Left kidney (tissue), 8 donors: ENCODE measurements at places on chromosomes 13 and 19. TPM values are rescaled to one million over a fixed set of nuclear protein-coding genes. Genes with fewer than 3 reads are reported as not detected.
A peak's percentile ranks its signal among the peaks of the same experiment; 100 is the strongest.

GRCh38 chr19:5128251-5128935 is 159.5 kb downstream of the KDM4B start:
- DNase-seq: peak; percentile 64

GRCh38 chr13:20188667-20189553 is 3.8 kb downstream of the GJB2 start:
- no peak for DNase-seq

DNA sequence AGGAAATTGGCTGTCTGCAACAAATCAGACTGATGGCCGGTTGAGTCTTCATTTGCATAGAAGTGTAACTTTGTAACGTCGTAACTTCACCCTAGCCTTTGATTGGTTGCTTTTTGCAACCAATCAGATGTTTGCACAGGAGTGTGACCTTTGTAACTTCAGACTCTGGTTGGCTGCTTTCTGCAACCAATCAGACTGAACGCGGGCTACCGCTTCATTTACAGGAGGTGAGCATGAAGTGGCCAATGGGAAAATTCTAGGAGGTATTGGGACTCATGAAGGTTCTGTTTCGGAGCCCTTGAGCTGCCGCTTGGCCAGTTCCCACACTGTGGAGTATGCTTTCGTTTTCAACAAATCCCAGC is 441 bp upstream of the ZNF559 start:
- DNase-seq: peak; percentile 73

DNA sequence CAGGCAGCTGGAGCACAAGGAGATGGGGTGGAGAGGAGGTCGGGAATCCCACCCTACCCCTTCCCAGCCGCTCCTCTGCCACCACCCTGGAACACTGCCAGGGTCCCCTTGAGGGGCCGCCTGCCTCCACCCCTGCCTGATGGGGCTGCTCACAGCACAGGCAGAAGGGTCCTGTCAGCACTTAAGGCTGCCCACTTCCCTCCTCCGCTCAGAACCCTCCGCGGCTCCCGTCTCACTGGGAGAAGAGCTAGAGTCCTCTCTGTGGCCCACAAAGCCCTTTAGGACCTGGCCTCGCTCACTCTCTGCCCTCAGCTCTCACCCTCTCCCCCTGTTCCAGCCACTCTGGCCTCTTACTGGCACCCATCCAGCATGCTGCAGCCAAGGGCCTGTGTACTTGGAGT is 3.4 kb upstream of the POLD1 start:
- DNase-seq: no peak

GRCh38 chr13:64782466-64782865 is 2447.7 kb downstream of the PCDH9 start:
- DNase-seq: no peak

DNA sequence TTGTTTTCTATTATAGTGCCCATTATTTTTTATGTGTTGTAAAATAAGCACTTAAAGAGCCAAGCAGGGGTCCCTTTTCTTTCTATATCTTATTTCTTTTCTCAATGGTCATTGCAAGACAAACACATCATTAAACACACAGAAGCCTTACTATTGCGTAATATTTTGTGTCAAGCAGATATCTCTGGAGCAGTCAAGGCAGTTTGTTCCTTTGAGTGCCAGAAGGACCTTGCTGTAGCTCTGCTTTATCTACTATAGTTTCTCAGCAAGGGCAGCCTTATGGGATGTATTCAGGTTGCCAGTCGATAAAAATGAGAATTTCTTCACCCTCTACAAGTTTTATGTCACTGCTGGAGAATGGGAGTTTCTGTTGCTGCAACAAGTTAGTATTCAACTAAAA is 319.3 kb downstream of the TDRD3 start:
- no peak for DNase-seq

DNA sequence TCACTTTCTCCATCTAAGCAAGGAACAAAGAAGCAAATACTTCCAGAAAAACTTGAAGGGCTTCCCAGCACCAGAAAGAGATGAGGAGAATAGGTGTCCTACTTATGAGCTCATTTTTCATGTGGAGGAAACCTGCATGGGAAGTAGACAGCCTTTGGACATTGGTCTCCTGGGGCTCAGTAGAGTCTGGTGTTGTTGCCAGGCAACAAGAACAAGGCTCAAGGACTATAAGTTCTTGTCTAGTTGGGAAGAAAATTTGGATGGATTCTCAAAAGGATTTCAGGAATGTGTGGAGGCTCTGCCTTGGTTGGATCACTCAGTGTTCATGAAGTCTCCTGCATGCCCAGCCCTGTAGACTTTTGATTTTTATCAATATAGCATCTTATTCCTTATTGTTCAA is 84.5 kb downstream of the MBNL2 start:
- no peak for DNase-seq

GRCh38 chr13:32264407-32264806 is 50.8 kb downstream of the ZAR1L start:
- peak; percentile 15 for DNase-seq

DNA sequence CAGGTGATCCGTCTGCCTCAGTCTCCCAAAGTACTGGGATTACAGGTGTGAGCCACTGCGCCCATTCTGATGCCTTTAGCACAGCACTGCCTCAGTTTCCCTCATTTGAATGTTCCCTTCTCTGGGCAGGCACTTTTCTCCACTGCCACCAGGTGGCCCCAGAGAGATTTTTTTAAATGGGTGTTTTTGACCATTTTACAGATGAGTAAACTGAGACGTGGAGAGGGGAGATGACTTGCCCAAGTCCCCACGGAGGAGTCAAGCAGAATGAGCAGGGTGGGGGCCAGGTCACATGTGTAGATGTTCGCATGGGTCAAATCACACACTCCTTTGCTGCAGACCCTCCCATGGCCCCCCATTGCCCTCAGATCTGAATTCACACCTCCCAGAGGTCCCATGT is 3.2 kb upstream of the PDE4C start:
- DNase-seq: no peak

DNA sequence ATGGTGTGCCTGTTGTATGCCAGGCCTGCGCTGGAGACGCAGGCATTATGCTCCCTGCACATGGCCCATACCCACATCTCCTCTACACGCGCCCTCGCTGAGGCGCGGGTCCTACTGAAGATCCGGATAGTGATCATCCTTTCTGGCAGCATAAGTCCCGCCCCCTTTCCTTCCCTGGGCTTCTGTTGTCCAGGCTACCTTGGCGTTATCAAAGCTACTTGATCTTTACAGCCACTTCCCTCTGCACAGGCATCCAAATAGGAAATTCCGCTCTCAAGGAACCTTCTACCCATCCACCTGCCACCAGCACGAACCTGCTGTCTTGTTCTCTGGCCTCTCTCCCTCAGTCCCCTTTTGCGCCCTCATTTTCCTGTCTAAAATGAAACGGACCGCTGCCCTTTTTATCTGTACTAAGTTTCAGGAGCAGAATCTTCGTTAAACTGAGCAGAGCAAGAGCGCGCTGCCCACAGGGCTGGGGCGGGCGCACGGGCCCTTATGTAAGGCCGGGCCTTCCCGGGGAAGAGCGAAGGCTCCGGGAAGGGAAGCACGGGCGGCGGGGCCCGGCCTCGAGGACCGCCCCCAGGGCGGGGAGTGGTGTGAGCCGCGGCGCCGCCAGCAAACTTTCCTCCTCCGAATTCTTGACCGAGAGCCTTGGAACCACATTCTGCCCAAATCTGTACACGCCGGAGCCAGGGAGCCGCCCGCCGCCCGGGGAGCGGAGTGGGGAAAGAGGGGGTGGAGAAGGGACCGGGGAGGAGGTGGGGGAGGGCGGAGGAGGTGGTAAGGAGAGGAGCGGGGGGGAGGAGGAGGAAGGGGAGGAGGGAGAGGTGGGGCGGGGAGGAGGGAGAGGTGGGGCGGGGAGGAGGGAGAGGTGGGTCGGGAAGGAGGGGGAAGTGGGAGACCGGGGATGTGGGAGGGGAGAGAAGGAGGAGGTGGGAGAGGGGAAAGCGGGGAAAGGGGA is 920 bp upstream of the UBE2L5 start:
- DNase-seq: peak; percentile 76

- DNase-seq: no peak
Observed at GRCh38 chr13:80145171-80145690, 195.7 kb downstream of the SPRY2 start.

GRCh38 chr19:29849208-29849607 is 37.4 kb downstream of the CCNE1 start:
- DNase-seq: no peak

DNA sequence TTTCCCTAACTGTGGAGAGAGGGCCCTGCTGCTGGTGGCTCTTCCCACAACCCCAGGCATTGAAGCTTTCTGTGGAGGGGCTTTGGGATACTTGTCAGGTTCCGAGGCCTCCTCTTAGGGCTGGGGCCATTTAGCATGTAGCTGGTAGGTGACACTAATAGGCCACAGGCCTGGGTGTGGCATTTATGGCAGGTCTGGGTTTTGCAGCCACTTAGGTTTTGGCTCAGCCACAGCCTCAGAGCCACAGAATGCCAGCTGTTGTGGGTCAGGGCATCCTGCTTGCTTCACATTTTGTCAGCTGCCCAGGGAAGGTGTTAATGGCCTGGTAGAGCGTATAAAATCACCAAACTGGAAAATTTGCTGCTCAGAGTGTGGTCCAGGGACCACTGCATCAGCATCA is 15.7 kb downstream of the FAM124A start:
- DNase-seq: no peak

GRCh38 chr19:43362179-43362578 is 8.7 kb downstream of the CD177 start:
- no peak for DNase-seq

- no peak for DNase-seq
Observed at GRCh38 chr19:5983367-5983955, 5.5 kb upstream of the RANBP3 start.

- no peak for DNase-seq
Observed at GRCh38 chr19:42226886-42227285, 6.8 kb downstream of the ZNF526 start.

OCEL1 gene
- 18.4 TPM for polyA plus RNA-seq

MEIS3 gene
- 21.2 TPM for polyA plus RNA-seq

INSR gene
- polyA plus RNA-seq: 32.1 TPM

MEGF8 gene
- polyA plus RNA-seq: 38.6 TPM

CEACAM3 gene
- not detected for polyA plus RNA-seq

ZNF568 gene
- 28.0 TPM for polyA plus RNA-seq

MAMSTR gene
- polyA plus RNA-seq: 6.0 TPM

ERICH4 gene
- 6.3 TPM for polyA plus RNA-seq

SLC17A7 gene
- polyA plus RNA-seq: 0.43 TPM

MBOAT7 gene
- 58.7 TPM for polyA plus RNA-seq

COPE gene
- 89.5 TPM for polyA plus RNA-seq
